ENCODE measurements at places on chromosomes 3 and 15.

DNA sequence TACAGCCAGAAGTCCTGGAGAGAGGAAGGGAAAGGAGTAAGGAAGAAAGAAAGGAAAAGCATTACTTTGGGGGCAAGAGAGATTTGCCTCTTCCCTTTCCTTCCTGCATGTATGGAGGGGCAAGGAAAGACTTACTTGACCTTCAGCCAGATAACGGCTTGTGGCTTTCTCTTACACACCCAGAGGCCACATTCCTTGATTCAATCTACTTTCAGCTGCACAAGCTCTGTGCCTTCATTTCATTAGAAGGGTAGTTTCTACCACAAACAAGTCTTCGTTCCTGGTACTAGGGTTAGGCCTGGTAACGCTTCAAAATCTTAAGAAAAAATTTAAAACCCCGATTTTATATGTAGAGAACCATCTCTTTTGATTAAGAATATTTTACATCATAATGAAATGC is 835.9 kb downstream of the TUSC7 start:
- DNase-seq = no peak

- no peak for DNase-seq
These were observed 9.5 kb upstream of the PRKCD start for GRCh38 chr3:53151465-53151864.

DNA sequence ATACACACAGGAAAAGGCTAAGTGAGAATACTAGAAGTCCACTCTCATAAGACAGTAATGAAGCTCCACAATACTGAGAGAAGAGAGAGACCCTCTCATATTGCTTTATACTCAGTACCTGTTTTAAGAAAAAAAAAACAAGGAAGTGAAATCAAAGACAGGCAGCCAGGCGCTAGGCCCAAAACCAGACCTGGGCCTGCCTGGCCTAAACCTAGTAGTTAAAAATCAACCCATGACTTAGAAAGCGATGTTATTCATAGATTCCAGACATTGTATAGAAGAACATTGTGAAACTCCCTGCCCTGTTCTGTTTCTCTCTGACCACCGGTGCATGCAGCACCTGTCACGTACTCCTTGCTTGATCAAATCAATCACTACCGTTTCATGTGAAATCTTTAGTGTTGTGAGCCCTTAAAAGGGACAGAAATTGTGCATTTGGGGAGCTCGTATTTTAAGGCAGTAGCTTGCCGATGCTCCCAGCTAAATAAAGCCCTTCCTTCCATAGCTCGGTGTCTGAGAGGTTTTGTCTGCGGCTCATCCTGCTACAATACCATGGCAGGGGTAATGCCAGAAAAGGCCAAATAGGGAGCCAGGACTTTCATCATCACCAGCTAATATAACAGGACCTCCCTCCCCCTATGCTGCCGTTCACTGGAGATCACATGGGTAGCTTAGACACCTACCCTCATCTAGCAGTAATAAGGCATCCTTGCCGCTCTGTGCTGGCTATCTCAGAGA is 1294.1 kb downstream of the NSUN3 start:
- no peak for DNase-seq

GRCh38 chr15:66786708-66787488 is 84.9 kb downstream of the SMAD6 start:
- no peak for DNase-seq

DNA sequence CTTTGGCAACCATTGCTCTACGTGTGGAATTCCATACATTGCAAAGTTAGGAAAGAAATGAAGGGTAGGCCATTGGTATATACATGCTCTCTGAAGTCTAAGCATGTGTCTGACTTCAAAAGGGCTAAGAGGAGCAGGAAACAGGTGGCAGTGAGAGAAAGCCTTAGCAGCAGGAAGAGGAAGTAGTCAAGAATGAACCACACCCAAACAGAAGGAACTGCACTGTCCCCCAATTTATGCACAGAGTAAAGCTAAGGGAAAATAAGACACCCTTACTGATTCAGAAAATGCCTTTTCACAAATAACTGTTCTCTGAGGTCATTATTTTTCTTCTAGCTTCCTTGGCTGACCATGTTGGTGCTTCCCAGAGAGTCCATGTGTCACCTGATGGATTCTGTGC is 575.4 kb downstream of the NTRK3 start:
- DNase-seq = no peak

DNA sequence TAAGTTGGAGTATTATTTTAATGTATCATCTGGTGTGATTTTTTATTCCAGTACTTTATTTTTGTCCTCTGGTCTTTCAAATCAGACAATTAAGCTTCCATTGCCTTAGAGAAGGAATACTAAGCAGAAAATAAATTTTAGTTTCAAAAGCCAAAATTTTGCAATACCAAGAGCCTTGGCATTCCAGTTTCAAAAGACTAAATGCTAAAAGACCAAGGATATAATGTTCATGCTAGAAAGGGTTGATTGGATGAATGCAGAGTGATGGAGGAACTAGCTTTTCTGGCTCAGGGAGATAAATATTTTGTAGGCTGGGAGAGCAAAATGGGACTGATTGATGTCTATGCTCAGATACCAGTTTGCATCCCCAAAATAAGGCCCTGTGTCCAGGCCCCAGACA is 6.2 kb downstream of the CD200 start:
- no peak for DNase-seq

GRCh38 chr3:11689749-11690148 is 46.0 kb upstream of the VGLL4 start:
- DNase-seq = no peak
